ENCODE measurements at places on chromosomes 7 and 10.

DNA sequence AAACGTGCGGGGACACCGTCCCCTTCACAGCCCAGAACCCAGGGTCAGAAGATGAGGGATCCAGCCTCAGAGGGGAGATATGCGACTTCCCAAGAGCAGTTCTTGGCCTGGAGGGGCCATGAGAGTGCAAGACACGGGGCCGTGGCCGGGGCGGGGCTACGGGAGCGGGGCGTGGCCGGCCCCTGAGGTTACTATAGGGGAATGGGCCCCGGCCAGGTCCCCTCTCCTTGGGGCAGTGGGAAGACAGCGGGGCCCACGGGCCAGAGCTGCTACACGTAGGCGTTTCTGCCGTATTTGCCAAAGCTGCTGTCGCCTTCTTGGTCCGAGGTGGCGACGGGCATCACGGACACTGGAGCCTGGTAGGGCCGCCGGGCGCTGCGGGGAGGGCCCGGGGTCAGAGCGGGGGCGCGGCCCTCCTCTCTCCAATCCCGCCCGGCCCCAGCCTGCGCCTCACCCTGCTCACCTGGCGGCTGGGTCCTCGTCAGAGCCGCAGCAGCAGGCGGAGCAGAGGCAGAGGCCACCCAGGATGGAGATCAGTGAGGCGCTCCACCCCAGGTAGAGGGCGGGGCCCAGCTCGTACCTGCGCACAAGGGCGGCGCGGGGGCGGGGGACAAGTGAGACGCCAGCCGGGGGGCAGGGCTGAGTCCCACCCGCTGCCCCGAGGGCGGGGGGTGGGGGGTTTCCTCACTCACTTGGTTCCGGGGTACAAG is 5.3 kb downstream of the CLDN15 start:
- no peak for DNase-seq

- no peak for DNase-seq
Observed at GRCh38 chr10:62616885-62617590, 187.5 kb upstream of the ADO start.

GRCh38 chr7:79284211-79284610 is 169.3 kb downstream of the MAGI2 start:
- DNase-seq, result no peak

- DNase-seq, result no peak
Observed at GRCh38 chr10:52368725-52369124, 54.6 kb downstream of the DKK1 start.

- DNase-seq, result no peak
Observed at GRCh38 chr10:113261161-113261560, 291.7 kb upstream of the HABP2 start.

GRCh38 chr7:91239171-91239604 is 25.0 kb upstream of the FZD1 start:
- DNase-seq, result no peak

GRCh38 chr10:86387178-86387794 is 20.7 kb upstream of the GRID1 start:
- no peak for DNase-seq

DNA sequence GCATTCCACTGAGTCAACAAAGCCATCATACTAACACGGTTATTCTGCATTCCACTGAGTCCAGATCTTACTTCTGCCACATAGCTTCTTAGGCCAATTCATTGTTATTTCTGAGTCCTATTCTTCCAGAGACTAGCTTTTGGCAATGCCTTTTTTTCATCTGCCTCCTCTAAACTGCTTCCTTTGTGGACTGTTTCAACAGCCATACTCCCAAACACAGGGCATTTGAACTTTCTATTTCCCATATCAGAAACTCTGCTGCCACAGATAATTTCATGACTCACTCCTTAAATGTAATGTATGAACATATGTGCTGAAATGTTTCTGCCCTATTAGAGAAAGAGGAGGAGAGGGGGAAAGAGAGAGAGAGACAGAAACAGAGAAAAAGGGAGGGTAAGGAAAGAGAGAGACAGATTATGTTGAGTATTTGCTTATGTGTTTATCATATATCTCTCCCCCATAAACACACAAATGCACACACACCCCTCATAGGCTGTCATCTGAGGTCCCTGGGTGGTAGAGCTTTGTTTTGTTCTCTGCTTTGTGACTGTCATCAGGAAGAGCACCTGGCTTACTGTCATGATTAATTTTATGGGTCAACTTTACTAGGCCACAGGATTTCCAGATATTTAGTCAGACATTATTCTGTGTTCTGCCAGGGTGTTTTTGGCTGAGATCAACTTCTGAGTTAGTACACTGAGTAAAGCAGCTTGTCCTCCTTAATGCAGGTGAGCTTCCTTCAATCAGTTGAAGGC is 308.0 kb upstream of the KCND2 start:
- no peak for DNase-seq

GRCh38 chr7:153939654-153940053 is 112.5 kb upstream of the DPP6 start:
- DNase-seq, result no peak

DNA sequence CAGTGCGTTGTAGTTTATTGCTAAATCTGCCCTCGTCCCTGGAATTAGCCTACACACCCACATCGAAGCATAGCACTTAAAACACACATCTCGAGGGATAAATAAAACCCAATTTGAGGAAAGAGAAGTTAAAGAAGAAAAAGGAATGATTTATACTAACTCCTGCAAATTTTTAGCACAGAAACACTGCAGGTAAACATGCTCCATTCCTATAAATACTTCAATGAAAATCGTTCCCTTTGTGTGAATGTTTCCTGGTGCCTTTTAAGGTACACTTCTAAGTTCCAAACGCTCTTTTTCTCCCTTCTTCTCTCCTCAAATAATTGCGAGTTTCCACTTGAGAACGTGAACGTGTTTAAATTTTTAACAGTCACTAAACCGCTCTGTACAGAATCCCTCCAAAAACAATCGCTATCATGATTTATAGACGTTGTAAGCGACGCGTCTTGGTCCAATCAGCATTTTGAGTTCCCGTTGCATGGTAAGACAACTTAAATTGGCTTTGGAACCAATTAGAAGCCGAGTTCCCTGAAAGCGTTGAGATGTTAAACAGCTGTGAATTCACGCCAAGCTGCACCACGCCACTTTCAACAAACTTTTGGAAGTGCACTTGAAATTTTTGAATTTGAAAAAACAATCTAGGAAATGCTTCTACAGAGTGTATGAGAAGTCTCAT is 12.5 kb upstream of the EBLN1 start:
- no peak for DNase-seq

- DNase-seq, result no peak
Observed at GRCh38 chr10:76902949-76903348, 734.7 kb downstream of the KCNMA1 start.

GRCh38 chr10:124596962-124597845 is 135.6 kb downstream of the LHPP start:
- DNase-seq, result no peak
